ENCODE measurements at places on chromosomes 6 and 20.
A peak's percentile ranks its signal among the peaks of the same experiment; 100 is the strongest.

GRCh38 chr6:154337406-154338005, 19.1 kb downstream of the IPCEF1 start:
- no peak for DNase-seq

DNA sequence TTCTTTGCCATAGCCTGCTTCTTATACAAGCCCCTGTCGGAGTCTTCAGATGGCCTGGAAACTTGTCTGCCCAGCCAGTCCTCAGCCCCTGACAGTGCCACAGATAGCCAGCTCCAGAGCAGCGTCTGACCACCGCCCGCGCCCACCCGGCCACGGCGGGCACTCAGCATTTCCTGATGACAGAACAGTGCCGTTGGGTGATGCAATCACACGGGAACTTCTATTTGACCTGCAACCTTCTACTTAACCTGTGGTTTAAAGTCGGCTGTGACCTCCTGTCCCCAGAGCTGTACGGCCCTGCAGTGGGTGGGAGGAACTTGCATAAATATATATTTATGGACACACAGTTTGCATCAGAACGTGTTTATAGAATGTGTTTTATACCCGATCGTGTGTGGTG, 29.5 kb downstream of the SLCO4A1 start:
- DNase-seq: no peak

DNA sequence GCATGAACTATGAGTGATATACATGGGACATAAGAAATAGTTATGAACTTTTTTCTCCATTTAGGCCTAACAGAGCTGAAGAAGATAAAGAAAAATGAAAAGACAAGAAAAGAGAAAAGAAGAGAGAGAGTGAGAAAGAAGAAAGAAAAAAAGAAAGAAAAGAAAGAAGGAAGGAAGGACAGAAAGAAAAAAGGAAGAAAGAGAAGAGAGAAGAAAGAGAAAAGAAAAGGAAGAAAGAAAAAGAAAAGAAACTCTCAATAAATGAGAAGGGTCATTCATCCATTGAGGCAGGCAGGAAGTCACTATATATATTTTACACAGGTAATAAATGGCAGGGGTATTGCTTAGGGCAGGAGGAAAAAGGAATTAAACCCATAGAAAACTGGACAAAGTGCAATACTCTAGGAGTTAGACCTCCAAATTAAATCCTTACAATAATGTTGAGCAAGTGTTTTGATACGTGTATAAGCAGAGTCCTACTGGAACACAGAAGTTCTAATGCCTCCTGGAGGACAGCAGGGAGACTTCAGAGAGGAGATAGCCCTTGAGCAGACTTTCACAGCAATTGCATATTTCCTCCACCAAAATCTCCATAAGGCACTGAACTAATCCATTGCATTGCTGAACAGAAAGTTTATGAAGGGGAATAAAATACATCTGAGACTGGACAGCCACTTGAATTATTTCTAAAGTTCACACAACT, 86.4 kb upstream of the TENT5A start:
- DNase-seq: no peak

DNA sequence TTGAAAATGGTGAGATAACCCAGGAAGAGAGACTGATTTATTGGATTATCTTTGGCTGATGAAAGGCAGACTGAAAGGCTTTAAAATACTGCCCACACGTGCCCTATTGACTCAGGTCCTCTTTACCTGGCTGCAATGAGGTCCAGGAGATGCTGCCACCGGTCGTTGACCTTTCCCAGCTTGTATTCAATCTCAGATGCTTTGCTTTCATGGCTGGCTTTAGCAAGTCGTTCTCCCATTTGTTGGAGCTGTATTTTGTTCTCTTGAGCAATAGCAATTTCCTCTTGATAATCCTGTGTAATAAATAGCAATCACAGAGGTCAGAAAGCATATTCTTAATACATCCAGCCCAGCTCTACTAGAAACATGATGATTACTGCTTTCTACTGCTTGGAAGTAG, 368.8 kb downstream of the ESR1 start:
- no peak for DNase-seq

DNA sequence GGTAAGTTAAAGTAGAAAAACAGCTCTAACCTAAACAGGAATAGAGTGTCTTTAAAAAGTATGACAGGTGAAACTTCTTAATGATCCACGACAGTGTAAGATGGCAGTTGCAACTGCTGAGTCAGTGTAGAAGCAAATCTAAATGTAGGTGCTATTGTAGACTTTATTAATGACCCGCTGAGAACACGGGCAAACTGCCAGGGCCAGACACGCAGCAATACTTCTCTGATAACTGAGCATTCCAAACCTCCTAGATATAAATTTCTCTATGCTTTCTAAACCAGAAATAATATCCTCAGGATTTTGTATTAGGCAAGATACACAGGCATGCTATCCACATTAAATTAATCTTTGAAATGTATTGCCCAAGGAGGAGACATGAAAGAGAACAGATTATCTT, 1076.4 kb downstream of the HACE1 start:
- DNase-seq: peak; percentile 90
